Stimulated activated CD8-positive, alpha-beta memory T cell treated with anti-CD3 and anti-CD28 coated beads, Interleukin-7, amount 100 ng/mL, for 1 hour (primary cell): ENCODE measurements at places on chromosomes 3 and 15.

GRCh38 chr3:60728006-60728405 lies 523.2 kb downstream of the FHIT start:
- no peak for DNase-seq

DNA sequence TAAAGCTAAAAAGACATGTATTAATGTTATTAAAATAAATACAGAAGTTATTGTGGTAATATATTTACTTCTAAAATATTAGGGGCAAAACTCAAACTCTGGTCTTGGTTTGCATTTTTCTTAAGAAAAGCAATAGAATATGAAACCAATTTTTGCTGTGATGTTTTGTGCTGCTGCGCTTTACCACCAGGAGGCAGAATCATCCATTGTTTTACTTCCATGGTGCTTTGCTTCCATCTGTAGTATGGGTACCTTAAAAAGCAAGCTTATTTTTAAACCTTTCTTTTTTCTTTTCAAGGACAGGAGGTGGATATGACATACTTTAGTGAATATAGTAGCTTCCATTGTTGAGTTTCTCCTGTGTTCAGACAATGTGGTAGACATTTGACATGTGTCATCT lies 46.6 kb upstream of the MRPL3 start:
- DNase-seq: no peak

DNA sequence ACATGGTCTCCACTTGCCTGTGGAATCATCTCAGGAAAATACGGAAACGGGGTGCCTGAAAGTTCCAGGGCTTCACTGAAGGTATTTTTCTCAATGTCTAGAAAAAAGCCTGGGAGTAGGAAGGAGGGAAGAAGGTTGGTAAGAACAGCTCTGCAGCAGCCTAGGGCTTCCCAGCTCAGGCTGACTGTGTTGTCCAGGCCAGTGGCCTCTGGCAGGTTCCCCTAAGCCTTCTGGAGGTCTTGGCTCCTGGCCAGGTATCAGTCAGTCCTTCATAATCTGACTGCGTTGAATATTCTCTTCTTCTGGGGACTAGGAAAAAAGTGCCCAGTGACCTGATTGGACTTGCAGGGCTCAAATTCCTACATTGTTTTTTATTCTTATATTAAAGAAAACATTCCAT lies 38.6 kb downstream of the SSR3 start:
- DNase-seq: no peak

DNA sequence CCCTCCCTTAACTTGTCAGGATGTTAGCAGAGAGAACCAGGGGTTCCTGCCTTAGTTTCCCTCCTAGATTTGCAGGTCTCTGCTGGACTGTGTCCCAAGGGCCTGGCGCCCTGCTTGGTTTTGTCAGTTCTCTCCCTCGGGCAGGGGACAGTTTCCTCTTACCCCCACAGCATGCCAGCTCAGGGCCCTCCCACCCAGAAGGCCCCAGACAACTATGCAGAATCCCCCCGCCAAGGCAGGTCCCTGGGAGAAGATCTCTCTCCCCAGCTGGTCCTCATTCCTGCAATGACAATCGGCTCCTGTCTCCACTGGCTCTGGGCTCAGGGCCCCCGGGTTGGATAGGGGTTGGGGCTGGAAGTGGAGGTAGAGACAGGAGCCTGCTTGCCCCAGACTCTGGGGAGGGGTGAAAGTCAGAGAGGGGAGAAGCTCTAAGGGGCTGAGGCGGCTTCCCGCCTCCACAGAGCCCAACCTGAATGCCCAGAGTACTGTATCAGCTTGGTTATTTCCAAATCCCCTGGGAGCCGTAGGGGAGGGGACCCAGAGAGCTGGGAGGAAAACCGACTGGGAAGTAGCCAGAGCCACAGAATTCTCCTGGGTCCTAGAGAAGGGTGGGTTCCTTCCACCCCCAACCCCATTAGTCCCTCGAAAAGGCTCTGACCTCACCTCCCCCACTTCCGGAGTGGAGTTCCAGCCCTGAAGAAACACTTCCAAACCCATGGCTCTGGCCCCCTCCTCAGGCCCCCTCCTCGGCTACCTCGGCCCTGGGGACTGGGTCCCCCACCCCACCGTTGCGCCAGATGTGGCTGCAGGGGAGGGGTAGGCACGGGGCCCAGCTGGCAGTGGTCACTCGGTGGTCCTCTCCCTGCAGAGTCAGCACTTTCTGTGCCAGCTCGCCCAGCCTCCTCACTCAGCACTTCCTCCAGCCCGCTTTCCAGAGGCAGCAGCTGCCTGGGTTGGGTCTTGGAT lies 3.8 kb upstream of the LOXL1 start:
- no peak for DNase-seq

- DNase-seq: no peak
Measured at GRCh38 chr3:125148016-125148812, 64.3 kb downstream of the SLC12A8 start.

DNA sequence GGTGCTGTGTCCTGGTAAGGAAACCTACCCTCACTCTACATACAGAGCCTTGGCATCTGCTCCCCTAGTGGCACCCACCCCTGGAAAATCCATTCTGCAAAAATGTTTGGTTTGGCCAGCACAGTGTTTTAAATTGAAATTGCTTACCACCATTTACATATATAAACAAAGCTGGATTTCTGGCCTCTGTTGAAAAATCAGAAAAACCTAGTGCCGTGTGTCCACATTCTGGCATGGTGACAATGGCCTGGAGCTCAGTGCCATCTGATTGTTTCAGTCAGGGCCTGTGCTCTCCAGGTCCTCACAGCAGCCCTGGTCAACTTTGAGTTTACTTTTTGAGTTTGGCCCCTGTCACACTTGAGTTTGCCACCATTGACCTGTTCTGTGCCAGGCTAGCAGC lies 2.9 kb upstream of the IL17RC start:
- DNase-seq: no peak

DNA sequence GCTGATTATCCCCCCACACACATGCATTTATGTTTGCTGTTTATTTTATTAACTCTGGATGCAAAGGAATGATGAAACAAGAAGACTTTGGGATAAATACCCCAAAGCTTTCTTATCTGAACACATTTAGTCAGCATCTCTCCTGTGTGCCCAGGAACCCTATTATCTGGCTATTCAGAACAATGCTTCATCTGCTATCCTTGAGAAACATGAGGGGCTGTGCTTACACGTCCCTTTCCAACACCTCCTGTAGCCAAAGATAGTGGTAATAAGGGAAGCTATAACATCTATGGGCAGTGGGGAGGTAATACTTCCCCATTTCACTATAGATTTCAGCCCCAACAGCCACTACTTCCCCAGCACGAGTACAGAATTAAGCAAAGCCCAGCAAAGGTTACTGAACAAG lies 94.7 kb downstream of the SSR3 start:
- DNase-seq: no peak

DNA sequence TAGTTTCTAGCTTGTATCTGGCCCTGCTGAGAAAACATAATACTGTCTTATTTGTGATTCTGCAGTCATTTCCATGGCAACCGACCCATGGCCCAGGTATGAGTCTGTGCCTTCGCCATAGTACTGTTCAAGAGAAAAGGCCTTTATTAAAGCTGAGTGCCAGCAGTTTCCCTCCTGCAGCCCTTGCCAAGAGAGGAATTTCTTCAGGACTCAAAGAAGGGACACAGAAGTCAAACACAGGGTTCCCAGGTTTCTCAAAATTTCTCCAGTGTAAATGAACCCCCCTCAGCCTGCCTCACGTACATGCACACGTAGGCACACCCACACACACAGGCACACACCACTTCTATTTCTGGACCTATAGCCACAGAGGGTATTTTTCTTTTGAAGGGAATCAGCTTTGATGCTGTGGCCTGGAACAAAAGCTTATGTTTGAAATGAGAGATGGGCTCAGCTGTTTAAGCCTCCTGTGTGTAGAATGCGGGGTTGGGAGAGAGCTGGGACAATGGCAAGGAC lies 269.2 kb downstream of the PDCD6IP start:
- no peak for DNase-seq

GRCh38 chr15:68829068-68829467 lies 8.4 kb upstream of the ANP32A start:
- DNase-seq: no peak

GRCh38 chr3:114745322-114746240 lies 401.5 kb downstream of the ZBTB20 start:
- no peak for DNase-seq

DNA sequence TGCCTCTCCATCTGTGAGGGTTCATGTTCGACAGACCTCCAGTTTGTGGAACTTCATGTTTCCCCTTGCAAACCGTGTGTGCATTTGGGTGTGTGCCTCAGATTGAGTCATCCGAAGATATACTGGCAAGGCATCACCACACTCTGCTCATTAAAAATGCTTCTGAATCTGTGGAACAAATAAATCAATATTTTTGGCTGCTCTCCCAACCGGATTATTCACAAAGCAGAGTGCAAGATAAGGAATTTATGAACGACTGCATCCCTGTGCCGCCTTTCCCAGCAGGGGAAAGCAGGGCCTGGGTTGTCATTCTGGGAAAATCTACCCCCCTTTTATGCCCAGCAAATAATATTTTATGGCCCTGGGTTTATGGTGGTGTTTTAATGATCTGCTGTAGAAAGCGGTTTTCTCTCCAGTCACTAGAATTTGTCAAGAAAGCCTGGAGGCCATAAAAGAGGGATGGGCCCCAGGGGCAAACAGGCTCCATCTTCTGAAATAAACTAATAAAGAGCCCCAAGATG lies 4.2 kb upstream of the WNT5A start:
- no peak for DNase-seq

DNA sequence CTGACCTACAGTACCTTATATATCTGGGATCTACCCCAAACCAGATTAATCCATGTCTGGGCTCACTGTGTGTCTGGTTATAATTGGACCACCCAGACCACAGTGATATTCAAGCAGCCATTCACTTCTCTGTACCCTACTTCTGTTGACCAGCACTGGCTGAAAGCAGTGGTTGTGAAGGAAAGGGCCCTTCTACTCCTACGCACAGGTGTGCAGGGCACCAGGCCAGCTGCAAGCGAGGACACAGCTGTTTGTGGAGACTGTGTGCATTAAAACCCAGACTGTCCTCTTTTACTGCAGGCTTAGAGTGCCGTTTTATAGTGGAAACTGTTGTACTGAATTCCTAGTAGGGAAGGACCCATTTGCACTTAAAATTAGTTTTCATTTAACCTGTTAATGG lies 29.5 kb downstream of the CTDSPL start:
- DNase-seq: no peak

DNA sequence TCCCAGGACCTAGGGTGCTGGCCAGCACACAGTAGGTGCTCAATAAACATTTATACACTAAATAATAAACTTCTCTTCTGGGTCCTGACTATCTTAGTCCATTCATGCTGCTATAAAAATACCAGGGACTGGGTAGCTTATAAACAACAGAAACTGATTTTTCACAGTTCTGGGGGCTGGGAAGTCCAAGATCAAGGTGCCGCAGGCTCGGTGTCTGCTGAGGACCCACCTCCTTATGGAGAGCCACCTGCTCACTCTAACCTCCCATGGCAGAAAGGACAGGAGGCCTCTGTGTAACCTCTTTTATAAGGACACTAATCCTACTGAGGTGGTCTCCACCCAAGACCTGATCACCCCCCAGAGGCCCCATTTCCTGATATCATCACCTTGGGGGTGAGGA lies 114.4 kb upstream of the IQSEC1 start:
- no peak for DNase-seq

DNA sequence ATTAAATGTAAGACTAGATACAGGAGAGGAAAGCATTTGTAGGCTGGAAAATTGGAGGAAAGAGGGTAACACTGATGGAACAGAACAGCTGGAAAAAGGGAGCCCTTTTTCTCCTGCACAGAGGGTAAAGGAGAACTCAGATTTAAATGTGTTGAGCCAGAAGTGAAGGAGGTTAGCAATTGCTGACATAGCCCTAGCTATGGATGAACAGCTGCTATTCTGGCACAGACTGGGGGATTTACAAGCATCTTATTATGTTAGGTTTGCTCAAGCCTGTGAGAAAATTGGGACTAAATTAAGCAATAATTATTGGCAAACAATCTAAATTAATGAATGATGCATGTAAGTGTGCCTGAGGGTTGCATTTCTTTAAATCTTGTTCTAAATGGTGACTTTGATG lies 40.6 kb upstream of the PRR20G start:
- DNase-seq: no peak

DNA sequence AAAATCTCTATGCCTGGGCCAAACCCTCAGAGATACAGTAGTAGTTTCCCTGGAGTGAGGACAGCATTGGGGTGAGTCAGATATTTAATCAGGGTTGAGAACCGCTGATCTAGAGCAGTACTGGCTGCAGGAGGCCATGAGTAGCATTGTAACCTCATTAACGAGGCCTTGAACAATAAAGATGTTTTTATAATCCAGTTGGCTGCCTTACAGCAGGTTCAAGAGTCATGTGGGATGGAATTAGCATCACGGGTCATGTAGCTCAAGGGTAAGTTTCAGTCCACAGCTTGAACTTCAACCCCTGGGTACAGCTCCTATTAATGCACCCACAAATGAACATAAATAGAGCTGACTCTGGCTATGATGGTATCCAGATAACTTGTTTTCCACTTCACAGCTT lies 5.1 kb downstream of the HPS3 start:
- DNase-seq: no peak

DNA sequence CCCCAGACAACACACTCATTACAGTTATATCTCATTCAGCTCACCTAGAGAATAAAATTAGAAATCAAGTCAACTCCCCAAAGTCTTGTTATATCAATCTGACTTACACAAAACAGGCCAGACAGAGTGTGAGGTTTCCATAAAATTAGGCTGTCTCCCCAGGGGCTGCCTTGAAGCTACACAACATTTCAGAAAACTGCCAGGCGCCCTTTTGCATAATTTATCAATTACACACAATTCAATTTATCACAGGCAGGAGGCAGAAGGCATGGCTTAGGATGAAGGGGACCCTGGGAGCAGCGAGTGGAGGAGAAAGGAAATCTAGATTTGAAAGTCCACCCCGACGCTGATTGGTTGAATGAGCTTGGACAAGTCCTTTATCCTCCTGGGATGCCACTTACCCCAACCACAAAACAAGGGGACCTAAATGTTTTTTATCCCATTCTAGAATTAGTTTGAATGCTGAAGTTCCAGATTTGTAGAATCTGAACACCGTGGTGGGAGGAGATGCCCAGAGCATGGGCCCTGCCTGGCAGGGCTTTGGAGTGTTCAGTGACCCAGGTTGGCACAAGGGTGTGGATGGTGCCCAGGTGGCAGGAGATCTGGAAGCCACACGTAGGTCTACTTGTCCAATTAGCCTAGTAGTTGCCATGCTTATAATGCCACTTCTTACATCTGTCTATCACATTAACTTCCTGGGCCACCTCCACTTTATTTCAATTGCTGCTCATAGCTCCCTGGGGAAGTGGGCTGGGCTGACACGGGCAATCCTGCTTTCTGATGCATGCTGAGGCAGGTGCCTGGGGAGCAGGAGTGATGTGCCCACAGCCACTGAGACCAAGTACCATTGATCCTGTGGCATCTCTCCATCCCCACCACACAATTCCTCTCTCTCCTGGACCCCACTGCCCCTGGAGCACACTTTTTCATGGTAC lies 119.8 kb upstream of the TLE3 start:
- no peak for DNase-seq
